Mesothelial cell of epicardium (in vitro differentiated cells): ENCODE measurements at places on chromosomes 12 and 14.
A peak's percentile ranks its signal among the peaks of the same experiment; 100 is the strongest.

GRCh38 chr14:78836777-78837176 lies 666.6 kb downstream of the NRXN3 start:
- DNase-seq, result peak; percentile 39

DNA sequence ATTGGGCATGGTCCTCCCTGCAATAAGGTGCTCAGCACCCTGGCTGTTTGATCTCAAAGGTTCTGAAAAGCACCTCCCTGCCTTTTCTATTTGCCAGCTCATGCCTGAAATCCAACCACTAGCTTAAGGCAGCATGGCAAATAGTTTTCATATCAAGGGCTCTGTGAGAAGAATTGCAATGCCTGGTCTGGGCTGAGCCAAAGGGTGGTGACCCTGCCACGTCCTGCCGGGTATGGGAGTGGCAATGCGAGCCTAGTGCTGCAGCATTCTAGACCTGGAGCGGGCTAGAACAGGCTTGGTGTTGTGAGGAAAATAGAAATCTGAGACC lies 2.3 kb upstream of the SCNN1A start:
- no peak for DNase-seq

- DNase-seq, result no peak
Observed at GRCh38 chr12:9378430-9378835, 170.2 kb upstream of the PZP start.

- no peak for DNase-seq
Observed at GRCh38 chr14:97417331-97417730, 620.1 kb downstream of the VRK1 start.

GRCh38 chr14:55062517-55063351 lies 11.3 kb downstream of the MAPK1IP1L start:
- no peak for DNase-seq

DNA sequence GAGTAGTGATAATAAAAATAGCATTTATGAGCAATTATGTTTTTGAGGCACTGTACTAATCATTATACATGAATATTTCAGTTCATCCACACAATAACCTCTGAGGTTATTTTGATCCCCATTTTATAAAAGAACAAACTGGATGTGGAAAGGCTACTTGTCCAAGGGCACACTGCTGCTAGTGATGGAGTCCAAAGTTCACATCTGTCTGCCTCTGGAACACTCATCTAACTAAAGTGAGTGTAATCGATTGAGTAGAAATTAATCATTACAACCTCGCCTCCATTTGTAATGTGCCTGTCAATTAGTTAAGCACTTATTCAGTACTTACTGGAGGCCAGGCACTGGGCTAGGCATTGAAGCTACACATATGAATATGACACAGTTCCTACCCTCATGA lies 55.4 kb downstream of the TMEM260 start:
- no peak for DNase-seq

- DNase-seq, result no peak
Observed at GRCh38 chr14:105178868-105179140, 2.3 kb downstream of the NUDT14 start.

GRCh38 chr12:690466-690865 lies 27.2 kb upstream of the NINJ2 start:
- no peak for DNase-seq

DNA sequence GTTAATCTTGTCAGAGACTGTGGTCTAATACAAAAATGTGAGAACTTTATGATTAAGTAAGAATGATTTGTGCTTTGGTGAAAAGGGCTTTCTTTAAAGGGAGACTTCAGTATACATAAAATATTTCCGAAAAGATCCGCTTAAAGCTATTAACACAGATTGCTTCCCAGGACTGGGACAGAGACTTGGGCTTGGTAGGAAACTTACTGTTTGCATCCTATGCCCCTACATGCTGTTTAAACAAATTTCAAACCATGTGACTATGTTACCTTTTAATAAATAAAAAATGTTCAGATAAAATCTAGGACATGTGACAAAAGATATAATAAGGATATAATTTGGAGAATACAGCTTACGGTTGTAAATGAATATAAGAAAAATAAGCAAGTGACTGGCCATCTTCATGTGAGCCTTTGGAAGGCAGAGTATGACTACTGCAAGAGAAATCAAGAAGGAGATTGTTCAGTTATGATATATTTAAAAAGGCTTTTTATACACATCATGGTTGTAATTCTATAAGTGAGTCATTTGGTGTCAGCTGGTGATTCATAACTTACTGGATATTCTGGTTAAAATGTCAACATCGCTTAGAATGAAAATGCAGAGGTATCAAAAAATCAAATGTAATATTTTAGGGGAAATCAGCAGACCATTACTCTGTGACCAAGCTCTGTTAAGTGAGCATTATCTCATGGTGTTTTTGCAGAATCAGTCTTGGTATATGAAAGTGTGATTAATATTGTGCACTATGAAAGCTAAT lies 234.7 kb upstream of the E2F7 start:
- DNase-seq, result no peak

- DNase-seq, result no peak
Observed at GRCh38 chr12:3107071-3107583, 29.9 kb downstream of the TSPAN9 start.

- no peak for DNase-seq
Observed at GRCh38 chr14:104019806-104020205, 65.7 kb upstream of the ASPG start.

GRCh38 chr12:113196990-113197389 lies 11.5 kb downstream of the RITA1 start:
- DNase-seq, result no peak
